ENCODE measurements at places on chromosomes 2 and 18. TPM values are rescaled to one million over a fixed set of nuclear protein-coding genes. Genes with fewer than 3 reads are reported as not detected.

DNA sequence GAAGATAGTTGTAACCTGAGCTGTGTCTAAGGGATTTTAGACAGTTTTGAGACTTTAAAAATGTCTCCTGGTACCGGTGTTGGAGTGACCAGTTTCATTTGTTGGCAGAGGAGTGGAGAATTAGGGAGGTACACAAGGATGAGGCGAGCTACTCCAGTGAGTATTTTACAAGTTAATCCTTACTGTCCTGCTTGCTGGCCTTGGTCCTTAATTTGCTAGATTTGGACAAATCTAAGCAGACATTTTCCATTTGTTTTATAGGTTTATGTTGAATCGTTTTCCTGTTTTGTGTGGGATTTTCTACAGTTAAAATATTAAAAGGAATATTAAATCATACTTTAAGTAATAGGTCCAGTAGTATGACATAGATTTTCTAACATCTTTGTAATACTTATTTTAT lies 101.8 kb downstream of the ZNF407 start:
- no peak for DNase-seq

DNA sequence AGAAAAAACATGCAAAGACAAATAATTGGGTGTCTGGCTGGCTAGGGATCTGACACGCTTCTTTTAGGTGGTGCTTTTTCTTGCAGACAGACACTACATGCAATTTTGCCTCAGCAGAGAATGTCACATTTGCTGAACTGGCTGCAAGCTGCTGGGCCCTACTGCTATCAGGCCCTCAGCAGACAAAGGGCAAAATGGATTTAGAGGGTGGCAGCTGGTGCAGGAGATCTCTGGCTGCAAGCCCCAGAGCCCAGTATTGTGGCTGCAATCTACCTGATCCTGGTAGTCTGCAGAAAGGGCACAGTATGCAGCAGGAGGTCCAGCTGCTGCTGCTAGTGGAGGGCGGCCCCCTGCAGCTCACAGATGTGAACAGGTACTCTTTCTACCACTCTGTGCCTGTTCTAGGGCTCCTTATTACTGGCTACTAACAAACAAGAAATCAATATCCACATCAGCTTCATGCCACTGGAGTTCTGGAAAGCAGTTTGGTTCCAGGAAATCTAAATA lies 796.7 kb upstream of the CELF4 start:
- DNase-seq: no peak

- DNase-seq: peak; percentile 77
Observed at GRCh38 chr2:183059561-183059960, 19.0 kb upstream of the DUSP19 start.

DNA sequence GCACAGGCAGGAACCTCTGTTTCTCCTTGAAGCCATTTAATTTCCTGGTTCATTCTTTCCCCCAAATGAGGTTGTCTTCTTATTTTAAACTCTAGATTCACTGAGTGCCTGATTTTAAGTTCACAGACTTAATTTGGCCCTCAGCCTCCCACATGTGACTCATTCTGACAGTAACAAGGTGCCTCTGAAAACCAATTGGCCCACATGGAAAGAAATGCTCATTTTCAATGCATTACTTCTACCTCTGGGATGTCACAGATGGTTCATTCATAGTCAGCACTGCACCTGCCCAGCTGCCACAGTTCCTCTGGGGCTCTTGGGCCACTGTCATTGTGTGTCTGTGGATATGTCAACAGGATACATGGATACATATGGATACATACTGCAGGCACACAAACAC lies 140.4 kb upstream of the CAPN13 start:
- no peak for DNase-seq

IL1F10 gene
- not detected for total RNA-seq

DNA sequence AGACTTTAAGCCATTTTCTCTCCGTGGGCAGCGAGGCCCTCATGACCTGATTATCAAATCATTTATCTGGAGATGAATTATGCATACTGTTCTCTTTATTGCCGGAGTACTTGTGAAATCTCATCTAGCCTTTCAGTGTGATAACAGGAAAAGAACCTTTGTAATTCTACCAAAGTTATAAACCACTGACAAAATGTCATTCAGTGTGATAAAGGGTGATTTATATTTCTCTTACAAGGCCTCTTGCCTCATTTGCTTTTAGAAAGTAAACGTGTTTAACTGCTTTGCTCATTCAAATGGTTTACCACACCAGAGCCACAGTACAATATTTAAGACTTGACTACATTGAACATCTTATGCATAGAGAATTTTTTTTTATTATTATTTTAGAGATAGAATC lies 13.8 kb downstream of the MTCL1 start:
- no peak for DNase-seq

HOXD3 gene
- 0.32 TPM for total RNA-seq

DNA sequence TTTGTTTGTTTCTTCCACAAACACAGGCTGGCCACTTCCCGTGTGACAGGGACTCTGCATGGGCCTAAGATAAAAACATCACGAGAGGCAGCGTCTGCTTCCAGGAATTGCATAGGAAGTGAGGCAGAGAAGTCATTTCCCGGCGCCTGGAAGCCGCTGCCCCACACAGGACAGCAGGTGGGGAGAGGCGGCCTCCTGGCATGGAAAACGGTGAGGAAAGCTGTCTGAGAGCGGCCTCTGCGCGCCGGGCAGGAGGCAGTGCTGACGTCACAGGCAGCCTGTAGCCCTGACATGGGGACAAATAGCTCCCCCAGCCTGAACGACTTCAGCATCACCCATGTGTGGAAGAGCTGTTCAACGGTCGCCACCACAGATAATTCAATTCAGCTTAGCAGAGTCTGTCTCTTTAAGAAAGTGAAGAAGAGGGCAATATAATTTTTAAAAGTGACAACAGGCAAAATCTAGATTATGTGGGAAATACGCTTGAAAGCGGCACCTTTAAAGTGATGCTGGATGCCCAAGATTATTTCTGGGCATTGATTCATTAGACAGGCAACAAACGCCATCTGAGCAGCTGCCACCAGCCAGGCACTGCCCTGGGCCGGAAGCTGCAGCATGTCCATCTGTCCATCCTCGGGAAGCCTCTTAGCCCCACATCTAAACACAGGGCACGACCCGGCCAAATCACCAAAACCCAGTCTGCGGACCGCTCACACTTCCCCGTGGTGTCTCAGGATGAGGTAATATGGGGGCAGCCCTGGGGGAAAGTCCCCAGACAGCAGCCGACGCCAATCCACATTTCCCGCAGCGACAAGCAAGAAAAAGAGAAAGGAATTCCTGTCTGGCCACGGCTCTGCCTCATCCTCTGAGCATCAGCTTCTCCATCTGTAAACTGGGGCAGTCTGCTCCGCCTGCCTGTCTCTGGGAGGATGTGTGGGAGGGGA lies 138.9 kb downstream of the PXDN start:
- DNase-seq: no peak
